CD4-positive, alpha-beta T cell treated with Interleukin-4 for 4 hours (primary cell): ENCODE measurements at places on chromosomes 1 and 21.

- DNase-seq: no peak
Measured at GRCh38 chr1:57678138-57678537, 254.3 kb upstream of the DAB1 start.

DNA sequence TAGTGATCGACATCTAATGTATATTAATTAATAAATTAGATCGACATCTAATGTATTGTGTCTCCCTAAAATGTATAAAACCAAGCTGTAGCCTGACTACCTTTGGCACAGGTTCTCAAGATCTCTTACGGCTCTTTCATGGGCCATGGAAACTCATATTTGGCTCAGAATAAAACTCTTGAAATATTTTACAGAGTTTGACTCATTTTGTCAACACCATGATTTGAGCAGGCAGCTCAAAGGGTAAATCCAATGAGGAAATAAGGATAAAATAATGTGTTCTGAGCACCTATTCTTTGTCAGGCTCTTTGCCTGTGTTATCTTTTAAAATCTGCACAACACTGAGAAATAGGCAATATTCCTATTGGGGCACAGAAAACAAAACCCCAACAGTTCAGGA lies 223.4 kb upstream of the DUSP10 start:
- no peak for DNase-seq

- peak; percentile 66 for DNase-seq
Measured at GRCh38 chr1:111199881-111200801, at the start of gene DENND2D. TSS of gene DENND2D (minus strand) at chr1:111200646. CDS start at chr1:111200459, 187 bp downstream.

- DNase-seq: no peak
Measured at GRCh38 chr1:16092923-16093511, 19.6 kb upstream of the FAM131C start.

- no peak for DNase-seq
Measured at GRCh38 chr1:211583011-211583992, 4.3 kb upstream of the SLC30A1 start.

DNA sequence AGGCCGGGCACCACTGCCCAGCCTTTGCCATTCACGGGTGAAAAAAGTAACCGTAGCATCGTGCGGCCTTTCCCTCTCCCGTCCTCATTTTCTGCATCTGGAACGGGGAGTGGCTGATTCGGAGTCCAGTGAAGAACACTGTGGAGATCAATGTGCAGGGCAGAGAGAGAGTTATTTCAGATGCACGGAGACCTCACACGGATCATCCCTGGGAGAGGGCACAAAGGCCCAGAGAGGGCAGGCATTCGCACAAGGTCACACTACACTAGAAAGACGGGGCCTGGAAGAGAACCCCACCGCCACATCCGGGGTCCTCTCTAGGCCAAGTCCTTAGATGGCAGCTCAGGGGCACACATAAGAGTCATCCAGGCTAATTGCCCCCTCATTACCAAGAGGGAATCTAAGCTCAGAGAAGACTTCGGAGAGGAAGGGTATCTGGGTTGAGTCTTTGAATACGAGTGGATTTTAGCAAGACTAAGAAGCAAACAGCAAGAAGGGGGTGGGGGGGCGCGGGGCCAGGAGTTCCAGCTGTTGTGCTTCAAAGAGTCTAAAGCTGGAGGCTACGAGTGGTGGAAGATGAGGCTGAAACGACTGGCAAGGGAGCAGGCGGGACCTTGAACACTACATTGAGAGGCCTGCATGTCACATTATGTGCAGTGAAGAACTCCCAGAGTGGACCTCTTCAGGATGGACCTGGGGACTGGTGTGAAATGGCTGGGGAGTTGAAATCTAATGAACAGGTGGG lies 857 bp downstream of the GPX7 start:
- peak; percentile 6 for DNase-seq

- no peak for DNase-seq
Measured at GRCh38 chr1:112911506-112912220, 44.3 kb downstream of the SLC16A1 start.

GRCh38 chr1:4090556-4090955 lies 190.5 kb upstream of the C1orf174 start:
- DNase-seq: no peak

DNA sequence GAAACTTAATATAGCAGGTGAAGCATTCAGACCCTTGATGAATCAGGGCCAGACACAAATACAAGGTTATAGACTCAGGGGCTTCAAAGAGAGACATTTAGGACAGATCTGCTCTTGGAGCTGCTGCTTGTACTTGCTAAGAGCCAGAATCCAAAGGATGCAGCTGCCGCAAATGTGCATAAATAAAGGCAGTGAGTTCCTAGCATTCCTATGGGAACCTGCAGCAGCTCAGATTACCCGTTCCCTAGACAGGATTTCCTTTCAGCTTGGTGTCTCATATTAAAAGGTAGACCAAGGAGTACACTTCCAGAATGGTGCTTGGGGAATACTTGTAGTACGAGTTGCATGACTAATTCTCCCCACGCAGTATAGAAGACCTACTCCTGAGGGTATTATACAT lies 9.7 kb upstream of the LRRC53 start:
- no peak for DNase-seq

GRCh38 chr1:9126511-9126910 lies 2.4 kb downstream of the GPR157 start:
- DNase-seq: no peak

DNA sequence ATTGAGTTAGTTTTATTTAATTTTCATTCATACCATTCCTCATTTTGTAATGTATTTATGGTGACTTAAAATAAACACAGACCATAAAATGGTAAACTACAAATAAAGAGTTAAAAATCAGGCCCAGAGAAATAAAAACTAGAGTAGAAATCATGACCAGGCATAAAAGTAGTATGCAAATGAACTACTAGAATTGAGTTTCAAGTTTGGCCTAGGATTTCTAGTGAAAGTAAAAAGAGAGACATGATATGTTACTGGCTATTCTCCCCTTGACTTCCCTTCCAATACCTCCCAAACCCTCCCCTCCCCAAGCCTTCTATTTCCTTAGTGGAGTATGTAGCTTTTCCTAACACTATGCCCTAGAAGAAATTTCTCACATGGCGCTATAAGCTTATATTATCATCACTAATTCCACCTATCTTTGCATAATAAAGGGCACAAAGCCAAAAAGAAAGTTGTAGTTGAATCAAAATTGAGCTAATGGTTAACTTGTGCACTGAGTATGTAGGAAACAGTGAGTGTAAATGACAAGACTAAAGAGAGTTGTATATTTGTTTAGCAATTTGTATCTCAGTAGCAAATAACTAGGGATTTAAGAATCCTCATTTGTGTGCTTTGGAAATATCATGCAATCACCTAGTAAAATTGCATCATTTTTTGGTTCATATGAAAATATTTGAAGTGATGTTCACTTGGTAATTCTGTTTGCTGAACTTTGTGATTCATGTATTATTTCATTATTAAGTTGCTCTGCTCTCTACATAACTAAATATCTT lies 29.7 kb upstream of the CDC14A start:
- DNase-seq: no peak

GRCh38 chr1:157870490-157870889 lies 28.9 kb upstream of the CD5L start:
- no peak for DNase-seq

DNA sequence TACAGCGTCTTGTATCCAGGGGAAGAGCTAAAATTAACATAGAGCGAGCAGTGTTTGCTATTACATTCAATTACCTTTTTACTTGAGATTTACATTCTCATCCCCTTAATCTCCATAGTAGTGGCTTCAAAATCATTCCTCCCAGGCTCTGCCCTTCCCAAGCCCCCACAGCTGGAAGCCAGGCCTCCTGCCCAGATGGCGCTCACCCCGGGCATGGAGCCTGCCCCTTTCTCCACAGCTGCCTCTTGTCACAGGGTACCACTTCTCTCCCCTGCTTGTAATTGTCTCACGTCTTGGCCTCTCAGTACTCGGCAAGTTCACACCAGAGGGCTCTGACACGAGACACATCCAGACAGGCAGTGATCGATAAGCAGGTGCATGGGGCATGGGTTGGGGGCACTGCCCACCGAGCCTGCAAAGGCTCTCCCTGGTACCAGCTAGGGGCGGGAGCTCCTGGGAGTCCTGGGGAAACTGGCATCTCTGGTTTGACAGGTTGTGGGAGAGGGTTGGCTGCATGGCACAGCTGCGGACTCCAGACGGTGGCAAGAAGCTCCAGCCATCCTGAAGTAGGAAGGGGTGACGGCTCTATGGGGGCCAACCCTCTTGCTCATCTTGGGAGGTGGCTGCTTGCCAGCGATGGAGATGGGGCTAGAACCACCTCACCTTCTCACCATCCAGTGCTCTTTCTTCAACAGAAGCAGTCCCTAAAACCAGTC lies 20.1 kb downstream of the CASZ1 start:
- no peak for DNase-seq

GRCh38 chr1:200895801-200896530 lies 1.3 kb downstream of the INAVA start:
- DNase-seq: no peak

GRCh38 chr1:3910857-3911845 lies 11.1 kb upstream of the C1orf174 start:
- DNase-seq: peak; percentile 63

DNA sequence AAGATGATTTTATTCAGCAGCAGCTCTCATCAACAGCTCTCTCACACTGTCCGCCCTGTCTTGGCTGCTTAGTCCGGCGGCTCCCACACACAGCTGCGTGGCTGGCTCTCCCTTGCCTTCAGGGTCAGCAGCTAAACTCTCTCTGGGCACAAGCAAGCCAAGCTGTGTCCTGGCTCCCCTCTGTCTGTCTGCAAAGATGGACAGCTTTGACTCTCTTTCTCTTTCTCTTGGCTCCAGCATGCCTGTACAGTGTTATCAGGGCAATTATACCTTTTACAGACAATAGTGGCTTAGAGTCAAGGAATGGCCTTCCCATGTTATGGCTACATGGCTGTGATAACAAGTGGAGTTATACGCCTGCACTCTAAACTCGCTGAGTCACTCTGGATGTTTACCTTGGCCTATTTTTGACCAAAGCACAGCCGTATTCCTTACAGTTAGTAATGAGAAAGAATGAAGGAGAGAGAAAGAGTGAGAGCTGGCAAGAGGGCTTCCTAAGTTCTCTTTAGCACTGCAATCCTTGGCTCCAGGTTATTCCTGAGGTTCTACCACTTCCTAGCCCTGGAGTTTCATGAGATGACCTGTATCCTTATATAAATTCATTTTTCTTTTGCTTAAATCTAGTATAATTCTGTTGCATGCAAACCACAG lies 59.9 kb upstream of the ZSWIM5 start:
- no peak for DNase-seq

GRCh38 chr1:100530880-100531487 lies 7.0 kb upstream of the GPR88 start:
- peak; percentile 28 for DNase-seq

DNA sequence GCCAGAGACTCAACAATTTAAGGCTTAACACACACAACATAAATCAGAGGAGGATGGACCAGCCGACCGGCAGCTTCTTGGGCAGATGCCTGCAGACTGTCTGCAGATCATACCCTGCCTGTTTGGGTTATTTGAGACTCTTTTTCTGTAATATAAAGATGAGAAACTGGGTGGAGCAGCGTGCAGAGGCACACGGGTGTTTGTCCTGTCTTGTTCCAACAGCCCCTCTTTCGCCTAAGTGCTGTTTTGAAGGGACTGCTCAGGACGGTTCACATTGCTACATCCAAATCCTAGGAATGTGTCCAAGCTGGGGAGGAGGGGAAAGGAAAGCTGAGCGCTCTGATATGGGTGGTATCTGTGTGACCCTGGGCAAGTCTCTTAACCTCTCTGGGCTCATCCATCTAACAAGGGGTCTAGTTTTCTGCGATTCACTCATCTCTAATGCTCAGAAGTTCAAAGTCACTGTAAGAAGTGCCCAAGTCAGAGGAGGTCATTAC lies 149.9 kb downstream of the CLIC6 start:
- no peak for DNase-seq

GRCh38 chr1:55381491-55381890 lies 166.3 kb upstream of the USP24 start:
- no peak for DNase-seq

- DNase-seq: peak; percentile 55
Measured at GRCh38 chr21:28516991-28517592, 475.6 kb downstream of the LTN1 start.

DNA sequence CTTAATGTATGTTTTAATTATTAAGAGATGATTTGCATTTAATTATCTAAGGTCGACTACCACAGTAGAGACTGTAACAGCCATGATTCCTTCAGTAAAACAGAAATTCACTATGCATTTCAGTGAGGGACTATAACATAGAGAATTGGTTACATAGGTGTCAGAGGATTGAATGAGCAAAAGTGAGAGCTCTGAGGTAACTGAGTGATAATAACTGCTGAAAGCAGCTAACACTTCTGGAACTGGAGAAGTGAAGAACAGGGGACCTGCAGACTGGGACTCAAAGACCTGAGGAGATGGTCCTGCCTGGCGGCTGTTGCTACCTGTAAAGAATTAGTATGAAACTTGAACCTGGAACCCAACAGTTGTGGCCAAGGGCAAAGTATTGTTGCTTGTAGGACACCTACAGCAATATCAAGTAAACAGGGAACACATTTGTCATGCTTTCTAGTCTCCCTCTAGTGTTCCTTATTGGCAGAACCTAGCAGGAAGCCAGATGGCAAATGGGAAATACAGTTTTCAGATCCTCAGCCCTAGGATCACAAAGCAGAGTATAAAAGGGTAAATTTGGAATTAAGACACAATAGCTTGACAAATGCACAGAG lies 110.6 kb downstream of the HS2ST1 start:
- peak; percentile 6 for DNase-seq

DNA sequence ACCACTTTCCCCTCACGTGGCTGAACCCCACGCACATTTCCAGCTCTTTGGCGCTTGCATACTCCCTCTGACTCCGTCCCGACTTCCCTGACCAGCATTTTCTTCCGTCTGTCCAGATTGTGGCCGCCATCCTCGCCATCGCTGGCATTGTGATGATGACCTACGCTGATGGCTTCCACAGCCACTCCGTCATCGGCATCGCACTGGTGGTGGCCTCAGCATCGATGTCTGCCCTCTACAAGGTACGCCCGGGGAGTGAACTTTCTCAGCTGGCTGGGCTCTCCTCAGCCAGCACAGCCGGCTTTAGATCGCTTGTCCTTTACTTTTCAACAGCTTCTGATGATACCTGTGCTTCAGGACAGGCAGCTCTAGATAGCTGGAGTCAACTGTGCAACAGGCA lies 56.8 kb upstream of the COA6 start:
- no peak for DNase-seq
